ENCODE measurements at places on chromosomes 7 and 10.

DNA sequence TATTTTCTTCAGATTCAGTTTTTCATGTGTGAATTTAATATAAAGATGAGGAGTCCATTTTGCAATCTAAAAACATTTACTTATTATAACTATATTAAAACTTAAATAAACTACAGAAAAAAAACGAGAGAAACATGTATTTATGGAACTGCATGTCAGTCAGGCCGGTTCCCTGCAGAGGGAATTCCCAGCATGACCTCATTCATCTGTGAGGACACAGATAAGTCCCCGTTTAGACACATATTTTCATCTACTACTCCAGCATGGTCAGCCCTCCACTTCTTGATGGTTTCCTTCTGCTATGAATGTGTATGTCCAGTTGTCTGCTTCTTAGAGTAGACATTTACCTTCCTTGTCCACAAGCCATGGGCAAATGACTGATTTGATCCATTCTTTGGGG lies 339.1 kb downstream of the SEMA3D start:
- no peak for DNase-seq

DNA sequence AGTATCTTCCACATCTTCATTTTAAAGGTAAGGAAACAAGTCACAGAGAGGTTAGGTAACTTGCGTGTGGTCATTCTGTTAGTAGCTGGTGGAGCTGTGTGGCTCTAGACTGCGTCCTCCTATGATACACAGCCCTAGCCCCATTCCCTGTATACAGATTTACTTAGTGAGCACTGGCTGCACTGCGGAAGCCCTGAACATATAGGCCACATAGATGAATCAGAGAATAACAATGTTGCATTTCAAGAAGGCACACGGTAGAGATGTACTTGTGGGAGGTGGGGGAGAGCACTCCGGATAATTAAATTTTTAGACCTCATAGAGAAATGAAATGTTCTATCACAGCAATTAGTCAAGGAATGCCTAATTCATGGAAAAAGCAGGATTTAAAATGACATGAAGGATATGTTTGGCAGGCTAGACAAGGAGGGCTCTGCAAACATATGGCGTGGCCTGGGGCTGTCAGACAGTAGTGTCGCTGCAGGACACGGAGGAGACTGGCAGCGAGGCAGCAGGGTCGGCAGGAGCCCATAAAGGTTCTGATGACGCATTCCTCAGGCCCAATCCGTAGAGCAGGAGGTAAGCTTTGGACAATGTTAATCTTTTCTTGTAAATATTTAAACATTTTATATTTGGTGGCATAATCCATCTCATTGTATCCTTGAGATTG lies 29.5 kb downstream of the RAB11FIP2 start:
- DNase-seq = no peak

- DNase-seq = no peak
Observed at GRCh38 chr7:16738011-16738688, 15.4 kb upstream of the TSPAN13 start.

DNA sequence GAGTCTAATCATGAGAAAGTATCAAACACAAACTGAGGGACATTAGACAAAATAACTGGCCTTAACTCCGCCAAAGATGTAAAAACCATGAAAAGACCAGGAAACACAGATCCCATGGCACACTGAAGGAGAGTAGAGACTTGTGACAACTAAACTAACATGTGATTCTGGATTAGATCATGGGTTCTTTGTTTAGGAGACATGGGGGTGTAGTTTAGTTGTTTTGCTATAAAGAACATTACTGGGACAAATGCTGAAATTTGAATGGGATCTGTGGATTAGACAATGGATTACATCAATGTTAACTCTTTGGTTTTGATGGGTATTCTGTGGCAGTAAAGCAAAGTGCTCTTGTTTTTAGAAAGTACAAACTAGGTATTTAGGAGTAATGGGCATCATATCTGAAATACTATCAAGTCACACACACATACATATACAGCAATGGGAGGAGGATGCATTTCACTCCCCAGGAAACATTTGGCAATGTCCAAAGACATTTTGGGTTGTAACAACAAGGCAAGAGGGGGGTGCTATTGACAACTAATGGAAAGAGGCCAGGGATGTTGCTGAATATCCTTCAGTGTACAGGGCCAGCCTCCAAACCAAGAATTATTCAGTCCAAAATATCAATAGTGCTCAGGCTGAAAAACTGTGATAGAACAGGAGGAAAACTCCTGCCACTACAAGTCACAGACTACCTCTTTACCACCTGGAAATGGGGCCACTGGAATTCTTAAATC lies 32.4 kb downstream of the WAPL start:
- DNase-seq = no peak

- DNase-seq = no peak
Observed at GRCh38 chr7:137685433-137686164, 161.2 kb downstream of the DGKI start.

GRCh38 chr7:127391591-127392181 lies 822 bp downstream of the ZNF800 start:
- peak; percentile 27 for DNase-seq

DNA sequence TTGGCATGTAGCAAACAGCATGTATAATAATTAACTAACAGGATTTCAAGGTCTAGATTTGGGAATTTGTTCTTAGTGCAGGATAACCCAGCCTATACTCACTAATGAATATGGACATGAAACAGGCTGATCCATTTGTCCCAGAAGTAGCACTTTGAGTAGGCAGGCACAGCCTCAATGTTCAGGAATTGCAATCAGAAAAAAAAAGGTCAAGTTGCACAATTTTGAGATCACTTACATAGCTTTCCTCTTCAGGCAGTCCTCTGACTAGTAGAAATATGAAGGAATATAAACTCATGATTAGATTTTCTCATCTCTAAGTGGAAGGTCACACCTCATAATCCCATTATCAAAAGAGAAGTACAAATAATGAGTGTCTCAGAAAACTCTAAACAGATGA lies 921.4 kb upstream of the CELF2 start:
- DNase-seq = no peak

- peak; percentile 59 for DNase-seq
Observed at GRCh38 chr10:11270135-11270857, 252.6 kb downstream of the CELF2 start.

DNA sequence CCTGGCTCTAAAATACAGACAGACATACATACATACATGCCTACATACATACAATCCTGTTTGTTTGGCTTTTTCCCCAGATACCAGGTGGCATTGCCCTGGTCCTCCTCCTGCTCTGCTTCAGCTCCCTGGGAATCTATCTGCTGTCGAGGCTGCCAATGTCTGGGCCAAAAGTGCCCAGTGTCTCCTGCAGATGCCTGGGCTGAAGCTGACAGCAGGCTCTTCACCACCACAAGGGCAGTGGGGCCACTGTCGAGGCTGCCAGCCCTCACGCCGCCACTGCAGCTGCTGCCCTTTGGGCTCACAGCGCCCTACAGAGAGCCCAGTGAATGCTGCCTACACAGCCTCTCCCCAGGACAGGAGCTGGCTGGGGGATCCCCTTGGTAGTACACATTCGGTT lies 18.0 kb upstream of the STN1 start:
- no peak for DNase-seq

DNA sequence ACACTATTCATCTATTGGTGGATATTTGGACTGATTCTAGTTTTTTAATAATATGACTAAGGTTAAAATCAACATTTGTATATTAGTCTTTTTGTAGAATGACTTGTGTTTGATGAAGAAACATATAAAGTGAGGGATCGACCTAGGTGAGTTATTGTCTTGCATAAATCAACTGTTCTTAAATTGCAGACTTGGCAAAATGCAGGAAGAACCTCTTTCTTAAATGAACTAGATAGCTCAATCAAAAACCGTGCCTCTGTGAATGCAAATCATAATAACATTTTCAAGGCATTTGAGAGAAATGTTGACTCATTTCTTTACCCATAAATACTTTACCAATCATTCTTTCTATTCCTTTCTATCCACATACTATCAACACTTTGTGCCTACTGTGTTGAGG lies 101.5 kb upstream of the ANK3 start:
- DNase-seq = no peak

DNA sequence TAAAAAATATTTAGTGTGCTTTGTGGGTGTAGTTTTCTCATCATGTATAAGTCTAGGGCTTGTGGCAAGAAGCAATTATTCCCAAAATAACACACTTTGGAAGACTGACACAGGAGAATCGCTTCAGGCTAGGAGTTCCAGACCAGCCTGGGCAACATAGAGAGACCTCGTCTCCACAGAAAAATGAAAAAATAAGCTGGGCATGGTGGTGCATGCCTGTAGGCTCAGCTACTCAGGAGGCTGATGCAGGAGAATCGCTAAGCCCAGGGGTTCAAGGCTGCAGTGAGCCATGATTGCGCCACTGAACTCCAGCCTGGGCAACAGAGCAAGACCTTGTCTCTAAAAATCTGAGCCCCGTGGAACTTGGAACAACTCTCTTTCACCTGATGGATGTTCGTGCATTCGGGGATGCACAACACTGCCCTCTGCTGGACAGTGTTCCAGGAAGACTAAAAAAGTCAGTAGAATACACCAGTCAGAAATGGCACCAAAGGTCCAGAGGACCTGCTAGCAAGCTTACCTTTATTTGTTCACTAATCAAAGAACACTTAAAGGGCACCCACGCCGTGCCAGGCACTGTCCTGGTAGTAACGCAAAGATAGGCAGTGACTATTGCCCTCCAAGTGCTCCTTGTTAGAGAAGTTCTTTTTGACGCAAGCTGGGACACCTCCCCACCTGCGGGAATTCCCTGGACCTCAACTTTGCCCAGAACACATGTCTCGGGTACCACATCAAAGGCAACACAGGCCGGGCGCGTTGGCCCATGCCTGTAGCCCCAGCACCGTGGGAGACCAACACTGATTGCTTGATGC lies 81.9 kb upstream of the CALN1 start:
- peak; percentile 11 for DNase-seq

GRCh38 chr10:56449770-56450169 lies 88.7 kb upstream of the ZWINT start:
- DNase-seq = no peak

- DNase-seq = no peak
Observed at GRCh38 chr7:55477781-55478374, 94.4 kb downstream of the VOPP1 start.

DNA sequence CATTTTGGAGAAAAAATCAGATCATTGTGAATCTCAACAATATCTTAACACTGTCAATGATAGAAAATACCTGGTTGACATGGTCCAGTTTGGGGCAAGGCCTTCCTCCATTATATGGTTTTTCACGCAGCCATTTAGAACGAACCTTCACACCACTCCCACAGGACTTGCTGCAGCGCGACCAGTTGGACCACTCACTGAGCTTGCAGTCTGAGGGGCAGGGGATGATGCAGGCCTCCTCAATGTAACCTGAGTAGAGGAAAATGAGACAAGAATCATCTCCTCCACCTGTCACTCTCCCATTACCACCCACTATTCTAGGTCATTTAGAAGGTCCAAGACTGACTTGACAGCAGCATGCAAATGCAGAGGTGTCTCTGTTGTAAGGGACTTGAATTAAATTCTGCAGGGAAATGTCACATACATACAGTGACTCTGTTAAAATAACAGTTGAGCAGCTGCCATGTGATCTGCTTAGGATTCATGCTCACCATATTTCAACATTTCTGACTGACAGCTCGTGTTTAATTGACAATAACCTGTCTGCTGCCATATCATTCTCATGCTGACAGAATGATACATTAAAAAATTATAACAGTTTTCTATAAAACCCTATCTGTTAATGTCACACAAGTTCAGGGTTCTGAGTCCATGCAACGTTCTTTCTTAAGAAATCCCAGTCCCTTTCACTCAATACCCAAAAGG lies 403.0 kb downstream of the THSD7A start:
- no peak for DNase-seq

GRCh38 chr10:98030093-98030821 lies at the start of gene CRTAC1:
TSS of gene CRTAC1 (minus strand) at chr10:98030621. CDS start at chr10:98030472, 149 bp downstream.
- DNase-seq = no peak

DNA sequence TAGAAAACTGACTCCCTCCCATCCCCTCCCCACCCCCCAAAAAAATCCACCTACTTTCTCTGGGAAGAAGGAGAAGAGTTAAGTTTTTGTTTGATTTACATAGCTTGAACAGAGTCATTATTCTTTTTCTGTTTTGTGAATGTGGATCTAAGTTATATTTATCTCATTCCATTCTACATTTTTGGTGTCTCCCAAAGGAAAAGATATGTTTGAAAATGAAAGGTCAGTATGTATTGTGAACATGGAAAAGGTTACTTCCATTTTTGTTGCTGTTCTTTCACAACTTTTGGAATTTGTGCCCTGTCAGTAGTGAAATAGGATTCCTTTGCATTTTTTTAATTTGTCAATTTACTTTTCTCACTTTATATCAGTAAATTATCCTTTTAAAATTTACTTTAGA lies 547.9 kb downstream of the SUGCT start:
- DNase-seq = no peak

DNA sequence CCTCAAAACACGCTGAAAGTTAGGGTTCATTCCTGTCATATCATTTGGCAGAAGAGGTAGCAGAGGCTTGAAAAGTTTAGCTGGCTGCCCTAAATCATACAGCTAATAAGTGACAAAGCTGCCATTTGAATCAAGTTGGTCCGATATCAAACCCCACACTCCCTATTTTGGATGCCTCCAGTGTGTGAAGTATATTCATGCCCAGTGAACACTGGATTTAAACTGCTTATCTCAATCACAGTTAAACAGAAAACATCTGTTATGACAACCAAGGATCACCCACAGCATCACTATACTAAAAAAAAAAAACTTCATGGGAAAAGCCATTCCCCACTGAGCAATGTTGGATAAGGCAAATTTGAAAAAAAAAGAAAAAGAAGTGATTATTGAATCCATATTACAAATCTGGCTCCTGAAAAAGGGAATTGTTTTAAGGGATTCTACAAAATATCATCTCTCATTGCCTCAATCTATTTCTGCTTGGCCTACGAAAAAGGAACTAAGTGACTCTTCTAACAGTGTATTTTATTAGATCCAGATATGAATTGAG lies 48.3 kb downstream of the ABCB1 start:
- DNase-seq = no peak

- DNase-seq = no peak
Observed at GRCh38 chr7:121313220-121313792, 15.5 kb upstream of the WNT16 start.

- DNase-seq = no peak
Observed at GRCh38 chr7:6630007-6630849, 6.9 kb upstream of the ZNF316 start.

GRCh38 chr10:121583258-121583657 lies 15.0 kb downstream of the FGFR2 start:
- DNase-seq = no peak
